CD4-positive, alpha-beta T cell treated with Interleukin-17A for 4 hours (primary cell): ENCODE measurements at places on chromosomes 13 and 19.

DNA sequence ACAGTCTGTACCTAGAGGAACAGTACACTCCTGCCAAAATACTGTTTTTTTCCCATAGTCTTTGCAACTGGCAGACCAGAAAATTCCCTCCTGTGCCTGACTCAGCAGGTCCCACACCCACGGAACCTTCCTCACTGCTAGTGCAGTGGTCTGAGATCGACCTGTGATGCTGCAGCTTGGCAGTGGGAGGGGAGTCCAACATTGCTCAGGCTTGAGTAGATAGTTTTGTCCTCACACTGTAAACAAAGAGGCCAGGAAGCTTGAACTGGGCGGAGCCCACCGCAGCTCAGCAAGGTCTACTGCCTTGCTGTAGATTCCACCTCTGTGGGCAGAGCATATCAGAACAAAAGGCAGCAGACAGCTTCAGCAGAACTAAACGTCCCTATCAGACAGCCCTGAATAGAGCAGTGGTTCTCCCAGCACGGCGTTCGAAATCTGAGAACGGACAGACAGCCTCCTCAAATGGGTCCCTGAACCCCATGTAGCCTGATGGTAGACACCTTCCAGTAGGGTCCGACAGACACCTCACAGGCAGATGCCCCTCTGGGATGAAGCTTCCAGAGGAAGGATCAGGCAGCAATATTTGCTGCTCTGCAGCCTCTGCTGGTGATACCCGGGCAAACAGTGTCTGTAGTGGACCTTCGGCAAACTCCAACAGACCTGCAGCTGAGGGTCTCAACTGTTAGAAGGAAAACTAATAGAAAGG is 92.7 kb downstream of the SUCLA2 start:
- DNase-seq = no peak

DNA sequence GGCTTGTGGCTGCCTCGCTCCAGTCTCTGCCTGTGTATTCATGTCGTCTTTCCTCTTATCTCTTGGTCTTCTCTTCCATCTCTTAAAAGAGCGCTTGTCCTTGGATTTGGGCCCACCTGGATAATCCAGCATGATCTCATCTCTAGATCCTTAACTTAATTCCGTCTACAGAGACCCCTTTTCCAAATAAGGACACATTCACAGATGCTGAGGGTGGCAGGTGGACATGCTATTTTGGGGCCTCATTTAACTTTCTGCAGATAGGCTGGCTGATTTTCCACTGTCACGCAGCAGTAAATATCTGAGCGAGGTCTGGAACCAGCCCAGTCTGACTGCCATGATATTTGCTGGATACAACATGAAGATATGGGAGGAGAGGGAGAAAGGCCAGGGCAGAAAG is 41.5 kb upstream of the TSHZ3 start:
- no peak for DNase-seq

GRCh38 chr19:4589579-4590410 is 30.3 kb upstream of the SEMA6B start:
- DNase-seq = peak; percentile 31

GRCh38 chr13:23558675-23559536 is 11.3 kb upstream of the TNFRSF19 start:
- DNase-seq = no peak

DNA sequence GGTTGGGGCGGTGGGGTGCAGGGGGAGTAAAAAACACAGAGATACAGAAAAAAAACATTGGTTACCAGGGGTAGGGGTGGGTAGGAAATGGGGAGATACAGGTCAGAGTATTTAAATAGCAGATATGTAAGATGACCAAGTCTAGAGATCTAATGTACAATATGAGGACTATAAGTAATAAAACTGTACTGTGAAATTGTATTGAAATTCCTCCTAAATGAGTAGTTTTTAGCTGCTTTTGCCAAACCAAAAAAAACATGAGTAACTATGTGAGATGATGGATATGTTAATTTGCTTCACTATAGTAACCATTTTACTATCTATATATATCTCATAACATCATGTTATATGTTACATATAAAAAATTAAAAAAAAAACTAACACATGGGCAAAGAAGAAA is 29.6 kb downstream of the VWA8 start:
- DNase-seq = no peak

DNA sequence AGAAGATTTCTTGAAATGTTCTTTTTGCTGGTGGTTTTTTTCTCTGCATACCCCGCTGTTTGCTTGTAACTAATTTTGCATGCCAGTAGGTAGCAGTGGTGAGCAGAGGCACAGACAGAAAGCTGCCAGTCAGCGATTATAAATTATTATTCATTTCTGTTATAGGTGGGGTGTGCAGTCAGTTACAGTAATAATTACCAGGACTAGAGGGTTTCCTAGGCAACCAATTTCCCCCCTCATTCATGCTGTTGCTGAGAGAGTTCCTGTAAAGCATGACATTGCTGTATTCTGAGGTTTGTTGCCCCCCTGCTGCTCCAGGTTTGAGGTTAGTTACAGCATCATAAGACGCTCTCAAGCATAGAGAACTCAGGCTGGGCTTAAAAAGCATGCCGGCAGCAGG is 104.5 kb downstream of the URI1 start:
- no peak for DNase-seq

DNA sequence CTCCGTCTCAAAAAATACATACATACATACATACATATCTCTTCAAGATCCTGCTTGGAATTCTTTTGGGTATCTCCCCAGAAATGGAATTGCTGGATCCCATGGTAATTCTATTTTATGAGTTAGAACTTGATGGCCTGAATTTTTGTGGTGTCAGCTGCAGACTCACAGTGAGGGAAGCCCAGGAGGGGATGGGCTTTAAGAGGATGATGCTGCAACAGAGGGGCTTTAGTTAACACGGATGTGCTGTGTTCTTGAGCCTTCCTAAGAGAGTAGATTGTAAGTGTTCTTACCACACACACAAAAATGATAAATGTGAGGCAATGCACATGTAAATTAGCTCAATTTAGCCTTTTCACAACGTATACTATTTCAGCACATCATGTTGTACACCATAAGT is 31.8 kb downstream of the CACNG6 start:
- DNase-seq = no peak

GRCh38 chr13:41059456-41060081 is 1.7 kb upstream of the WBP4 start:
- no peak for DNase-seq

GRCh38 chr13:74134777-74135325 is 647 bp upstream of the KLF12 start:
- DNase-seq = peak; percentile 70

- DNase-seq = peak; percentile 56
Measured at GRCh38 chr13:73754727-73755292, 379.4 kb downstream of the KLF12 start.

DNA sequence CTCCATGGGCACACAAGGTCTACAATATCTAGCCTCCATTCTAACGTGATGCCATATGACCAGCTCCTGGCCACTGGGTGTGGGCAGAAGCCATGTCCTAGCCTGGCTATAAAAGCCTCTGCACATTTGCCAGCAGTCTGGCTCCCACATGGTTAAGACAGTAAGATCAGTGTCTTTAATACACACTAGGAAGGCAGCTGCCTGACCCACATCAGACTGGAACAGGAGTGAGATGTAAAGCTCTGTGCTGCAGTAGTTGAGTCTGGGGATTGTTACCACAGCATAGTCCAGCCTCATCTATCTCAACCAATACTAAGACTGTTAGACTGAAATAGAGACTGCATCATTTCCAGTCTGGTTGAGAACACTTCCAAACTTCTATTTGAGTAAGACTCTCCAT is 533.1 kb downstream of the IRS2 start:
- DNase-seq = no peak

- DNase-seq = no peak
Measured at GRCh38 chr19:39828654-39829032, 5.3 kb downstream of the DYRK1B start.

- no peak for DNase-seq
Measured at GRCh38 chr13:79307866-79308298, 98.2 kb downstream of the RBM26 start.

DNA sequence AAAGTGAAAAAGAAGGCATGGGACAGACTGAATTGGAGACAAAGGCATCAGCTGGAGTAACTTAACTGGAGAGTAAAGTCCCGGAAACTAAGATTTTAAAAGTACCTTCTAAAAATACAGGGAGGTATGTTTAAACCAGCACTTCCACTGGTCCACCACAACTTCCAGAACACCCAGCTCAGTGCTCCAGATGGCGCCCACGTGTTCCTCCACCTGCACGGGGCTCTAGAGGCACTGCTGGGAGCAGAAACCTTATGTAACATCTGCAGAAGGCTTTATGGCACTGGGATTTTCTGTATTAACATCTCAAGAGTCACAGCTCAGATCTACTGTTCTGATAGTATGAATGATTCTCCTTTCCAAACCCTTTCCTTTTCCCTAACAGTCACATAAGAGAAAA is 252.1 kb downstream of the DCLK1 start:
- no peak for DNase-seq

DNA sequence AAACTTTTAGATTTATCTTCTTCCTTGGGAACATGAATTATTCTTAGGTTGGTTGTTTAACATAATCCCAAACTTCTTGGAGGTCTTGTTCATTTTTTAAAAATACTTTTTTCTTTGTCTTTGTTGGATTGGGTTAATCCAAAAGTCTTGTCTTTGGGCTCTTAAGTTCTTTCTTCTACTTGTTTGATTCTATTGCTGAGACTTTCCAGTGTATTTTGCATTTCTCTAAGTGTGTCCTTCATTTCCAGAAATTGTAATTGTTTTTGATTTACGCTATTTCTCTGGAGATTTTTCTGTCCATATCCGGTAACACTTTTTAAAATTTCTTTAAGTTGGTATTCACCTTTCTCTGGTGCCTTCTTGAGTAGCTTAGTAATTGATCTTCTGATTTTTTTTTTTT is 9.8 kb upstream of the KLK15 start:
- DNase-seq = no peak

DNA sequence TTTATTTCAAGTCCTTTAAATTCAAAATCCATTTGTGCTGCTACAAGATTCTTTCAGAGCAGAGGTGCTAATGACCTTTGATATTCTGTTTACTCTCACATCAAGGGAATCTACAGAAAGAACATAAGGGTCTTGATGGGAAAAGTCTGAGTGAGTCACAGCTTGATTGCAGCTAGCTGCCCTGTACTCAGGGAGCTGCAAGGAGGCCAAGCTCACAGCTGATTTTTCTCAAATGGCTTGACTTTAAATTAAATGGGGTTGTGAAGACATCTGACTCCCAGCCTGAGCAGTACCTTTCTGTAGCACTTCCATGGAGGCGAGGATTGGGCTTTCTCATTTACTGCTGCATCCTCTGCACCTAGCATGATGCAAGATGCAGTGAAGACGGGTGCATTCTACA is 62.5 kb downstream of the RAP2A start:
- no peak for DNase-seq

DNA sequence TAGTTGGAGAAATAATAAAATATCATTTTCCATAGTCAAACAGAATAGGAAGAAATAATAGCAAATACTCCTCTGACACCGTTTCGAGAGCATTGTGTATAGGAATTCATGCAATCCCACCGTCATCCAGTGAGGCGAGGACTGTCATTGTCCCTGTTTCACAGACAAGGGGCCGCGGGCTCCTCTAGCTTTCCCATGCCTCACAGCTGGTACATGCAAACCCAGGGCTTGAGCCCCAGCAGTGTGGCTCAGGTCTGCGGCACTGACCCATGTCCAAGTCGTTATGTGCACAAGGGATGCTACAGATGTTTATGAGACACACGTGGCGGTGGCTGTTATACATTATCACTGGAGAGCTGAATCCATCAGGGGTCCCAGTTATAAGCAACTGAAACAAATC is 18.5 kb upstream of the ATP11A start:
- no peak for DNase-seq

- no peak for DNase-seq
Measured at GRCh38 chr19:23823952-23824389, 65.3 kb upstream of the ZNF681 start.

- no peak for DNase-seq
Measured at GRCh38 chr19:1316466-1316865, 30.8 kb downstream of the EFNA2 start.

- DNase-seq = no peak
Measured at GRCh38 chr19:44753626-44753931, 5.1 kb downstream of the BCL3 start.

DNA sequence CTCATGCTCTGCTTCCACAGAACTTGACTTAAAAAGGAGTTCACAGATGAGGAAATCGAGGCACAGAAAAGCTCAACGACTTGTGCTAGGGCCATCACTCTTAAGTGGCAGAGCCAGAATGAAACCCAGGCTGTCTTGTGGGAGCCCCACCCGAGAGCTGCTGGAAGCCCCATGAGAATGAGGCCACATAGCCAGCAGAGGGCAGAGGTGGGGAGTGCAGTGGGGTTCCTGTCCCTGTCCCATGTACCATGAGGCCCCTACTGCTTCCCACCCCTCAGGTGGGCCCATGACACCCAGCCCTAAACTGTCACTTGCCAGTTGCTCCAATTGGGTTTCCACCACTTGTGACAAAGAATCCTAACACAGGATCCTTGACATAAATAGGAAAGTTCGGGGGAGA is 175.9 kb downstream of the IRS2 start:
- DNase-seq = peak; percentile 54

- DNase-seq = no peak
Measured at GRCh38 chr13:48641404-48641803, 12.3 kb upstream of the CYSLTR2 start.

DNA sequence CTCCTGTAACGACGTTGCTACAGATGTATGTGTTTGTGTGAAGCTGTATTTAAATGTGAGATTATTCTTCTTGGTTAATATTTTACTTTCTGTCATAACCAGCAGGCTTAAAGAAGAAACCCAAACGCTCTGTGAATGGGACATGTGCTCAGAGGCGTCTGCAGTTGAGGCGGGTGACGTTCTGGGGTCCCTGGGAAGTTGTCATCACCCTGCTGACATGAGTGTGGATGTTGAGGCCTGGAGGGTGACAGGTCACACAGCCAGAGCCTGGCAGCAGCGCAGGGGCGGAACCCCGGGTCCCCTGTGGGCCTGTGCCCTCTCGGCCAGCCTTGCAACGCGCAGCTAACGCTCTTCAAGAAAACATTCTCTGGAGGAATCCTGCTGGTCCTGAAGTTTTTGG is 16.6 kb downstream of the RASA3 start:
- peak; percentile 2 for DNase-seq

- DNase-seq = no peak
Measured at GRCh38 chr13:47555235-47555634, 445.8 kb downstream of the SUCLA2 start.

GRCh38 chr13:39783051-39783450 is 127.6 kb downstream of the COG6 start:
- no peak for DNase-seq

- no peak for DNase-seq
Measured at GRCh38 chr13:19072543-19072942, 109.1 kb downstream of the TUBA3C start.

- DNase-seq = no peak
Measured at GRCh38 chr13:93603043-93603442, 376.4 kb downstream of the GPC6 start.

GRCh38 chr19:4007021-4007835 is at the start of gene PIAS4:
Gene PIAS4 (plus strand): TSS chr19:4007736. CDS start chr19:4007761, 25 bp downstream.
- peak; percentile 99 for DNase-seq

GRCh38 chr13:21006141-21007005 is 55.0 kb downstream of the LATS2 start:
- no peak for DNase-seq

GRCh38 chr13:76667551-76667950 is 218.7 kb downstream of the KCTD12 start:
- peak; percentile 24 for DNase-seq

GRCh38 chr19:16673231-16673630 is 12.3 kb downstream of the TMEM38A start:
- no peak for DNase-seq
